ENCODE measurements at places on chromosomes 7 and 10.

DNA sequence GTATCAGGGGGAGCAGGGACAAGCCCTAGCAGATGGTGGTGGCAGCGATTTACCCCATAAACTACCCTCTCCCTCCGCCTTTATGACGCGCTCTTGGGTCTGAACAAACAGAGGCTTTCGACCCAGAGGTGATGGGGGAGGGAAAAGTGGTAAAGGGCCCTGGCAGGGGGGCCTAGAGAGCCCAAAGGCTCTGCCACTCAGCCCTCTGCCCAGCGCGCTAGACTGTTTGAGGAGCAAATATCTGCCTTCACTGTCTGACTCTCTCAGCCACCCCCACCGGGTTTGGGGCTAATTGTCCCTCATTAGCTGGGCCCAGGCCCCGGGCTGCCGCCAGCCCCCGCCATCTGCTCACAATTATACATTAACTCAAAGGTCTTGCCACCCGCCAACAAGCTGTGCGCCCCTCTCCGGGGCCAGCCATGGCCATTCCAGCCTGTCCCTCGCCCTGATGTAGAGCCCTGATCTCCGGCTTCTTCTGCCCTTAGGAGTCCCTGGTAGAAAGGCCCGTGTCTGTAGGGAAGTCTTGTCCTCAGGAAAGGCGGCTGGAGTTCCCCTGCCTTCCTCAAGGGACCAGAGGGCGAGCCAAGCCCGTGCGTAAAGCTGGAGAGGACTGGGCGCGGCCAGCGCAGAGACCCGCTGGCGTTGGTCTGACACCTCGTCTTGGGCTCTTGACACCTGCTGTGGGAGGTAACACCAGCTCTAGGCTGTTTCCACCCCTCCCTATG lies 1.9 kb upstream of the PAX4 start:
- DNase-seq = no peak

- no peak for DNase-seq
These were observed 45.1 kb upstream of the SMNDC1 start for GRCh38 chr10:110349831-110350230.

GRCh38 chr10:88386204-88386788 lies 196.8 kb downstream of the RNLS start:
- DNase-seq = no peak

- no peak for DNase-seq
These were observed 4.9 kb downstream of the DKK1 start for GRCh38 chr10:52318822-52319464.

DNA sequence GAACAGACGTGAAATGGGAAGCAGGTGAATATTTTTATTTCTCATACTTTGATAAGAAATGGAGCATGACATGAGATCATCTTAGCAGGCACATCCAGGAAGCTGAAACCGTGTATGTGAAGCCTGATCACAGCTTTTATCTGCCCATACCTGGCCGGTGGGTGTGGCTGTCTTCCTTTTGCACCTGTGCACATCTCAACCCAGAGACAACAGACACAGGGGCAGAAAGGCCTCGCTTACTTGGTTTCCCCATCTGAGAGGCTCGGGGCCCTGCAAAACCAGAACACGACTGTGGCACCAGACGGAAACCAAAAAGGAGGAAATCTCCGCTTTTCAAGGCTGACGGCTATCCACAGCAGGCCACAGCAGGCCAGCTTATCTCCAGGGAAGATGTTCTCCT lies 116.4 kb downstream of the TCERG1L start:
- no peak for DNase-seq

- no peak for DNase-seq
These were observed 542.4 kb upstream of the GALNT17 start for GRCh38 chr7:70589590-70589989.

- DNase-seq = no peak
These were observed 135.4 kb upstream of the FZD1 start for GRCh38 chr7:91128683-91129348.

- DNase-seq = no peak
These were observed 19.1 kb downstream of the SLC16A12 start for GRCh38 chr10:89516149-89516832.

DNA sequence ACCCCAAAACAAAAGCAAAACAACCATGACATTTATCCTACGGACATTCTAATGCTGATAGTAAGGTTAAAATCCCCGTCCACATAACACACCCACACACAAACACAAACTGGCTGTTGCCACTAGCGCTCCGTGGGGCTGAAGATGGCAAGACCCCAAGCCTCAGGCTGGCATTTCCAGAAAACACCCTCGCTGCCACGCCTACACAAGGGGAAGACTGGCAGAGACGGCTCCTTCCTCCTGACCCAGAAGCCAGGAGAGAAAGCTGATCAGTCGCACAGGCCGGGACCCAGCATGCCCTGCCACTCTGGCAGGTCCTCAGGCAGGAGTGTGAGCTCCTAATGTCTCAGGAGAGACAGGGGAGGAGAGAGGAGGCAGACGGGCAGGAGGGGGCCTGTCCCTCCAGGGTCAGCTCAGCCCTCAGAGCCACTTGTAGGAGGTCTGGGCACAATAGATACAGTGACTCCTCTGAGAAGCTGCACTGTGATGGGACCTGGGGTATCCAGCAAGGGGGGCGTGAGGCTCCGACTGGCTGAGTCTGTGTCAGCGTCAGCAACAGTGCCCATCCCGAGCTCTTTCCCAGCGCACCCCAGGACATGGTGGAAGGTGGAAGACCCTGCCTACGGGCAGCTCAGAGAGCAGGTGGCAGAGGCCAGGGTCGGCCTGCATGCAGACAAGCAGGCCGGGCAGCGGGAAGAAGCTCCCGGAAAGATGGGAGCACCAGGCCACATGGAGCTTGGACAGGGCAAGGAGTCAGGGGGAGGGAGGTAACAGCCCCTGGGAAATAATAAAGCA lies 326.9 kb downstream of the PTPRN2 start:
- DNase-seq = no peak

DNA sequence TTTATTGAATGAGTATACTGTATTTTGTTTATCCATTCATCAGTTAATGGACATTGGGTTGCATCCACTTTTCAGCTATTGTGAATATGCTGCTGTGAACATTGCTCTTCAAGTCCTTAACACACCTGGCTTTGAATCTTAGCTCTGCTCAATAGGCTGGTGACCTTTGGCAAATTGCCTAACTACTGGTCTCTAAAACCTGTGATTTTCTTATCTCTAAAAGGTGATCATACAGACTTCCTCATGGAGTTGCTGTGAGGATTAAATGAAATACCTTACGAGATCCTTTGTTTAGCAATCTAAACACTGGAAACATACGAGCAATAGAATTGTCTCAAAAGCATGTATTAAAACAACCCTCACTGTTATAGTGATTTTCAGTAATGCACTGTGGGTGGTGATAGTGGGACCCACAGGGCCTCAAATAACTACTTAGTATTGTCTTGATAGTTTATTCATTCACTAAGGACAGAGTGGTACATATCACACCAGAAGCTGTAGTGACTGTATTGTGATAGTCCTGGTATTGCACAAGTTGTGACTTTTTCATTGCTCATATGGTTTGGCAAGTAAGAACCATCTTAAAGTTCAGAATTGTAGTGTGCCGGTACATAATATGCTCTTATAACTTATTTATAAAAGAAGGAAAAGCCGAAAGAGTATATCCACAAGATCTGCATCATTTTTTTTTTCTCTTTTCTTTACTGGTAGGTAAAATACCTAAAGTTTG lies 257.6 kb downstream of the EXOC4 start:
- no peak for DNase-seq

GRCh38 chr7:122919643-122920181 lies 33.5 kb upstream of the CADPS2 start:
- DNase-seq = no peak

DNA sequence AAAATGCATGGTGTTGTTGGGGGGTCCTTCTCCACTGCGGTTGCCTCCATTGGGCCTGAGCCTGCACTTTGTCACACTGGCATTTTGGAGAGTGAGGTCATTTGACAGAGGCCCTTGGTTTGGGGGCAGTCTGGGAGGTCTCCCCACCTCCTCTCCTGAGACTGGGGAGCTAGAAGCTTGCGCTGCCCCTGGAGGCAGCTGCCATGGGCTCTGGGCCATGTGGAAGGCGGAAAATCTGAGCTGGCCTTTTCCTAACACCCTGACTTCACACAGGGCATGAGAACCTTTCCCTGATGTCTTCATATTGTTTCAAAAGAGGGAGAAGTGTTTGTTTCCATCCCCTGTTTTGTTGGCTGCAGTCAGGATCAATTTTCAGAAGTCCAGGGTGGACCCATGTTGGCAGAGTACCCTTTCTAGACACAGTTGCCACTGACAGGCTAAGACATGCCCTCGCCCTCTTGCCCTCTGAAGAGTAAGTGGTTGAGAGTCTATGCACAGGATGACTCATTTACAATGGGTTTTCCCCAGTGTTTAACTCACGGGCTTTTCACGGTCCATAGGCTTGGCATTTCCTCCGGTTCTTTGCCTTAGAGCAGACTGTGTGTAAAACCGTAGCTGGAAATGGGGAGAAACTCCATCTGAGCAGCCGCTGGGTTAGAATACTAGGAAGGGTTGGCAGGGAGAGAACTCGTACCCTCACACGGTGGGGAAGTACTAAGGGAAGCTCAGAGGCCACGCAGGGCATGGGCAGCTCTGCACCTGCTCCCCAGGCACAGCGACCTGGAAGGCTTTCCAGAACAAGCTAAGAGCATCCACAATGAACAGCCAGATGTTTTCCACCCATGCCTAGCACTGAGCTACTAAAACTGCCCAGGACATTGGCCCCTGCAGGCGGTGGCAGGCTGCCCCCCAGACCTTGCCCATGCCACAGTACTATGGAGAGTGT lies 655.0 kb downstream of the SDK1 start:
- peak; percentile 17 for DNase-seq

GRCh38 chr10:20977300-20977699 lies 80.2 kb upstream of the NEBL start:
- no peak for DNase-seq

- DNase-seq = no peak
These were observed 5.2 kb downstream of the GHRHR start for GRCh38 chr7:30968747-30969603.

- peak; percentile 91 for DNase-seq
These were observed 11.2 kb downstream of the IL2RA start for GRCh38 chr10:6050801-6051445.

GRCh38 chr10:101967119-101967518 lies 88.9 kb downstream of the ARMH3 start:
- no peak for DNase-seq

GRCh38 chr10:3531670-3532069 lies 253.3 kb downstream of the KLF6 start:
- DNase-seq = no peak

GRCh38 chr10:82084904-82085303 lies 209.9 kb downstream of the NRG3 start:
- DNase-seq = no peak

DNA sequence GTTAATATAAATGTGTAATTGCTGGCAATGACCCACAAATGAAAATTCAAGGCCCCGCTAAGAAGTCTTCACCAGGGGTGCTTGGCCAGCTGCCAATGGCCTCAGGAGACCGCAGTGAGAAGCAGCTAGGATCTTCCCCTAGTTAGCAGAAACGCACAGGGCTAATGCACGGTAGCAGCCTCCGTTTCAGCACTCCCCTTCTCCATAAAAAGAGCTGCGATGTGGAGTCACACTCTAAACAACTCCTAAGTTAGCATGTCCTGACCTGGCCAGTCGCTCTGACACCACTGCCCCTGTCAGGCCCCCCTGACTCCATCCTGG lies 139.0 kb downstream of the SEPTIN14 start:
- no peak for DNase-seq

GRCh38 chr7:82284936-82285519 lies 158.5 kb downstream of the CACNA2D1 start:
- no peak for DNase-seq

- no peak for DNase-seq
These were observed 35.7 kb upstream of the SH2D4B start for GRCh38 chr10:80501913-80502521.

- DNase-seq = no peak
These were observed 296.8 kb upstream of the SHH start for GRCh38 chr7:156109076-156109475.

- DNase-seq = no peak
These were observed 38.2 kb downstream of the SHOC2 start for GRCh38 chr10:110957606-110958005.

DNA sequence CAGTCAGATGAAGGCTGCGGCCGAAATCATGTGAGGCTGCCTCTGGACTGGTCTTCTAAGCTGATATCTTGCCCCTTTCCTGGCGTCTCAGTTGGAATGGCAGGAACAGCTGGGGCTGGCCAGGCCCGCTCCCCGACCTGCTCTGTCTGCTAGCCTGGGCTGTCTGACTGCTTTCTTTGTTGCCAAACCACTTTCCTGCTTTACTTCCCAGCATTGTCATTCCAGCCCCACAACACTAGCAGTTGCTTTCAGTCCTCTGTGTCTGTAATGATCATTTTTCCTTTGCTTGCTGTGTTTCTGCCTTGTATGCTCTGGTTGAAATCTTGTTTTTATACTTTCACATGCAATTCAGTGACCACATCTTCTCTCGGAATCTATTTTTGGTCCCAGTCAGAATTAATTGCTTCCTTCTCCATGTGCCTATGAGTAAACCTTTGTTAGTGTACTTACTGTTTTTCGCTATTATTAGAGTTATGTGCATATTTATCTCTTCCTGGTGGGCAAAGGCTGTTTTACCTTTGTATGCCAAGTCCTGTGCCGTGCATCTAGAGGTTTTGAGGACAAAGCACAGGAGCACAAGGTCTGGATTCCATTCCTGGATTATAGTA lies 21.6 kb downstream of the PRPF18 start:
- no peak for DNase-seq

DNA sequence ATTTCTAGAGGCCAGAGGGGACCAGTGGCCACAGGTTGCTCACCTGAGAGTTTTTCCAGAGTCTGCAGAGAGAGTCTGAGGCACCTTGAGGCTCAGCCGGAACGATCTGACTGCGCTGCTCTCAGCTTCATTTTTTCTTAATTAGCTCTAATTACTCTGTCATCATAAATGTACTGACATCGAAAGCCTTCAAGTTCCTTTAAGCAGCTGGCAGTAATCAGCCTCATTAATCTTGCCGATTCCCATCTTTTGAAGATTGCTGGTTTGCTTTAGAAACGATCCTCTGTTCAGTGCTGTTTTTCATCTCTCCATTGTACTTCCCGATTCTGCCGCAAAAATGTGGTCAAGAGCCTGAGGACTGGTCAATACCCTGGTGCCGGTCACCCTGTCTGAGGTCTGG lies 454.7 kb downstream of the TYW1 start:
- no peak for DNase-seq

GRCh38 chr10:70540789-70541360 lies 61.7 kb downstream of the PRF1 start:
- DNase-seq = no peak

DNA sequence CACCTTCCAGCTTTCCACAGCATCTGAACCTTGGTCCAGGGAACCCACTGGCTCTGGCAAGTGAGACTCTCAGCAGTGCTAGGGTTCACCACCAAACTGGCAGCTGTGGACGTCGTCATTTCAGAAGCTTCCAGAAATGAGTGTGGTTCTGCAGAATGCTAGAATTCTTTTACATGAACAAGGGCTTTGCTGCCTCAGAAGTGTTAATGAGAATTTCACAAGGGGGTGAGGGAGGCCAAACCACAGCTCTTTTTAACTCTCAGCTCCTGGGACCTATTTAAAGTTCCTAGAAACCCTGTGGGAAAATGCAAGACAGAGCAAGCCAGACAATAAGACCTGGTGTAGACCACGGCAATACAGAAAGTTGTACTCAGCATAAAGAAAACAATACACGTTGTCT lies 129.3 kb upstream of the BET1 start:
- no peak for DNase-seq
